ENCODE measurements at places on chromosomes 6 and 20. TPM values are rescaled to one million over a fixed set of nuclear protein-coding genes. Genes with fewer than 3 reads are reported as not detected.

Gene AHCY
- 122 TPM for total RNA-seq

- no peak for DNase-seq
Observed at GRCh38 chr20:36150847-36151539, 3.5 kb upstream of the EPB41L1 start.

DNA sequence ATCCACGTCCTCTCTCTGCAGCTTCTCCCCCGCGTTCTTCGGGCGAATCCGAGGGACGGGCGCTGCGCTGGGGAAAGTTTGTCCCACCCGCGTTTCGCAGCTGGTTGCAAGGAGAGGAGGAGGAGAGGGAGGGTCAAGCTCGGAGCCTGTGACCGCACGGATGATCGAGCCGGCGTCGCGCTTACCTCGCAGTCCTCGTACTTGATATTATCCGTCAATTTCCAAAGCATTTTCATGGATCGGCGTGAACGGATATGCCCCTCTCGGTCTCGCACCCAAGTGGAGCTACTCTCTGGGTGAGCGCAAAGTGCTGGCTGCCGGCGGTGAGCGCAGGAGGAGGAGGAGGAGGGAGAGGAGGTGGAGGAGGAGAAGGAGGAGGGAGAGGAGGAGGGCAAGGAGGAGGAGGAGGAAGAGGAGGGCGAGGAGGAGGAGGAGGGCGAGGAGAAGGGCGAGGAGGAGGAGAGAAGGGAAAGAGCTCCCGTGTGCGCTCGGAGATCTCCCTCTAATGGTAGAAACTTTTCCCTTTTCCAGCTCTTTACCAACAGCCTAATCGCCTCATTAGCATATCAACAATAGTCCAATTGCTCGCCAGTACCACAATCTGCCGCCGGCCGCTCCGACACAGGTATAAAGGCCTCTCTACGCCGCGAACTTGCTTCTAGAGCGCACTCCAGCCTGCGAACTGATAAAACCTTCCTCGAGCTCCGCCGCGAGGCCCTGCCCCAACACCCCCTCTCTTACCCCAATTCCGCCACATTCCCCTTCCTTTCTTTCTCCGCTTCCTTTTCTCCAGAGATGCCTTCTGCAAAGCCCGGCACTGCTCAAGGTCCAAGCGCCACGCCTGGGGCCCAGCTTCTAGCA, at the start of gene TFAP2A:
Gene TFAP2A, minus strand, starts transcription at position 319 of the 861 bp plus-strand sequence. Its CDS starts 83 bp downstream, at position 236.
- no peak for DNase-seq

DNA sequence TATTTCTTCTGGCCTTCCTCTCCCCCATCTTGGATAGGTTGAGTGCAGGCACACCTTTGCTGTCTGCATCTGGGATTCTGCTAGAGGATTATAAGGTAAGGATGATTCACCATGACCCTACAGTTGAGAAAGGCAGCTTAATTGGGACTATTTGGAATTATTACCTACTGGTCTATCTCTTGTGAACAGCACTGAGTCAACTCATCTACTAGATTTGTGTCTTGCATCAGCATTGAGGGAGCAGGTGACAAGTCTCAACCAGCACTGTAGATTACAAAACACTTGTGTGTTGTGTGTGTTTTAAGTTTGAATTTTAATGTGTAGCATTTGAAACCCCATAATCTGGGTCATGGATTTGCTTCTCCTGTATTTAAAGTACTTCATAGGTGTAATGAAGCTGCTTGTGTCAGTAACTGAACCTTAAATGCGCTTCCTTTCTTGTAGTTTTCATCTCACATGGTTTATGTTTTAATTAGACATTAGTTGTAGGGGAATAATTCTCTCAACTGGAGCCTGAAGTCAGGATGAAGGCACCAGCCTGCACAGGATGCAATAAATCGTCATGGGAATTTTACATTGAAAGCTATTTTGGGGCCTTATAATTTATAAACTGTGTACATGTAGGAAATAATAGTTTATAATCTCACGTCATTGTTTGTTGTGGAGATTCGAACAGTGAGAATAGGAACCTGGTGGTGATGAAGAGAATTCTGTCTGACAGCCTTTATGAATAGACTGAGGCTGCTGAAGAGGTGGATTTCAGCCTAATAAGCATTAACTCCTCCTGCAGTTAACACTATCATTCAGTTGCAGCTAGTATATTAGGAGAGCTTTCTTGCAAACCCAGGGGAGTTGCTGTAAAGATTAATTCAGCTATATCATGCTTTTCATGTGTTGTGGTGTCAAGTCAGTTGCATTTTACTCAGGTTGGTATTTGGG, 125.1 kb downstream of the JARID2 start:
- no peak for DNase-seq

Gene SPTLC3
- total RNA-seq: 0.68 TPM

DNA sequence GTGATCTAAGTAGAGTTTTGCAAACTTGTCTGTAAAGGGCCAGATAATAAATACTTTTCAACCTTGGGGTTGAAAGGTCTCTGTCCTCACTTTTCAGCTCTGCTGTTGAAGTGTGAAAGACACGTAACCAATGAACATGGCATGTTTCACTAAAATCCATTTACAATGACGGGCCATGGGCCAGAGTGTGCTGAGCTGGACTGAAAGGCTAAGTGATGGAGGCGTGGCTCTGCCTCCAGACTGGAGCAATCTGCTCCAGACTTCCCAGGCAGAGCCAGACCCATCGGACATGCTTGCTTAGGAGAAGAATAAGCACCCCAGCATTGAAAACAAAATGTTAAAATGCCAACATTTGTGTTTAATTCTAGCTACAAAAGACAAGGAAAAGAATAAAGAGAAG, 41.4 kb downstream of the SCAND1 start:
- no peak for DNase-seq

DNA sequence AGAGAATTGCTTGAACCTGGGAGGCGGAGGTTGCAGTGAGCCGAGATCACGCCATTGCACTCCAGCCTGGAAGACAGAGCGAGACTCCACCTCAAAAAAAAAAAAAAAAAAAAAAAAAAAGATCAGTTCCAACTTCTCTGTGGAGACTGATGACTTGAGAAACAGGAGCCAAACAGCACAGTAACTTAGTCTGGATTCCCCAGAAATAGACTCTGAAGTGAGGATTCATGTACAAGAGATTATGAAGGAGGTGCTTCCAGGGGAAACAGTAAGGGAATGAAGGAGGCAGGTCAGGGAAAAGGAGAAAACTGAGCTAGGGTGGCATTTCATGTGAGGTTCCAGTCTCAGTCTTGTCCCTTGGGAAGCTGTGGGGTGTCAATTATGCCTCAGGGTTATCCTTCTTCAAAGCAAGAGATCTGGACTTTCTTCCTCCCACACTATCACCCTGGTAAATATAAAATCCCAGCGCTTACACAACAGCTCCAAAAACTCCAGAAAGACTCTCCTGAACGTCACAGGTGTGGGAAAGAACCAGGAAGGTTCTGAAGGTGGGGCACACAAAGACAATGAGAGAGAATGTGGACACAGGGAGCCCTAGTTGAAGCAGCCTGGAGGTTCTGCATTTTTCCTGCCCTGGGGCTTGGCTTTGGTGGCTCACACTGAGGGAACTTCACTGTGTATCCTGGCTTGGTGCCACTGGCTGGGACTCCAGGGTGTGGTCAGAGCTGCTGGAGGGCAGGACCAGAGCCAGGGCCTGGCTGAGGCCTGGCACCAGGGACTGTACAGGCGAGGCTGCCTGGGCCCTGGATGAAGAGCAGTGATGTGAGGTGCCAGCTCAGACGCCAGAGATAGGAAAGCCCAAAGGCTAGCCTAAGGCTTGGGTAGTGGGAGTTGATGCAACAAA, 46.8 kb downstream of the PCNA start:
- no peak for DNase-seq

DNA sequence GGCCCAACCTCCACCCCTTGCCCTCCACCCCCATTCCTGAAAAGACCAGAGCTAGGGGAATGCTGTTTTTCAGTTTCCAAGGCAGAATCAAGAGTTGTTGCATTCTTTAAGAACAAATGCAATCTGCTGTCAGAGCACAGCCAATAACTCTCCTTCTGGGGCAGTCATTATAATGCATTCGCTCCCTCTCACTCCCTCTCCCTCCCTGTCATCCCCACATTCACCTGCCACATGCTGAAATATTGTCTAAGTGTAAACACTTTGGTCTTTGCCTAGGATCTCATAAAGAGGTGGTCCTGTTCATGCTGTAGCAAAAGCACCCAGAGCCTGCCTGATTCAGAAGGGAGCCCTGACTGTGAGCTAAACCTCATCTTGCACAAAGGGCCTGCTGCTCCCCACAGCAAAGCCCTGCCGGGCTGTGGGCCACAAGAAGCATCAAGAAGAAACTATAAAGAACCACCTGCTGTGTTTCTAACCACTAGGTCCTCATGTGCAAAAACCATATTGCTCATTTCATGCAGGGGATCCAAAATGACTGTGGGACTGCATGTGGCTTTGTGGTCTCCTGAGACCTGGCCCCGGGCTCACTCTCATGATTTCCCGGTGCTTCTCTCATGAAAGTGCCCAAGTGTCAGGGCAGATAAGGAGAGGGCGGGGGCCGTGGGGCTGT, 85.6 kb downstream of the GPR6 start:
- DNase-seq: no peak

Gene NOL4L
- 14.2 TPM for total RNA-seq

GRCh38 chr6:38584731-38585130, 55.0 kb downstream of the BTBD9 start:
- no peak for DNase-seq

Gene COX4I2
- not detected for total RNA-seq

Gene SPATA25
- 1.1 TPM for total RNA-seq

- DNase-seq: no peak
Observed at GRCh38 chr6:16544006-16544405, 217.3 kb downstream of the ATXN1 start.

Gene STMND1
- not detected for total RNA-seq

Gene ELOVL4
- 0.98 TPM for total RNA-seq

GRCh38 chr6:156150391-156150790, 626.8 kb upstream of the ARID1B start:
- no peak for DNase-seq

GRCh38 chr6:47239546-47239945, 70.2 kb downstream of the TNFRSF21 start:
- DNase-seq: no peak

Gene MUC21
- total RNA-seq: not detected

DNA sequence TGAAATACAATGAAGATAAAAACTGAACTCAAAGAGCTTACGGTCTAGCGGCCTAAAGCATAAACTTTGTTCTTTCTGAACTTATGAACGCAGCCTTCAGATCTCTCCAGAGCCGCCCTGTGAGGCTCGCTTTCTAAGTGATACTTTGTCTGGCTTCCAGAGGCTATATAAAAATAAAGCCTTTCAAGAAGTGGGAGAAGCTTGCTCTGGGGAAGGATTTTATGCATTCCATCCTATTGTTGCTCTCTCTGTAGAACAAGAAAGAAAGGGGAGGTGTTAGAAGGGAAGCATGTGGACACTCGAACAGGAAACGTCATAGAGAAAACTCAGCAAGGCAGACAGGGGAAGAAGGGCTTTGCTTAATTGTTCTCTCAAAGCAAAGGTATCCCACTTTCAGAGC, 77.0 kb downstream of the TBX18 start:
- no peak for DNase-seq

DNA sequence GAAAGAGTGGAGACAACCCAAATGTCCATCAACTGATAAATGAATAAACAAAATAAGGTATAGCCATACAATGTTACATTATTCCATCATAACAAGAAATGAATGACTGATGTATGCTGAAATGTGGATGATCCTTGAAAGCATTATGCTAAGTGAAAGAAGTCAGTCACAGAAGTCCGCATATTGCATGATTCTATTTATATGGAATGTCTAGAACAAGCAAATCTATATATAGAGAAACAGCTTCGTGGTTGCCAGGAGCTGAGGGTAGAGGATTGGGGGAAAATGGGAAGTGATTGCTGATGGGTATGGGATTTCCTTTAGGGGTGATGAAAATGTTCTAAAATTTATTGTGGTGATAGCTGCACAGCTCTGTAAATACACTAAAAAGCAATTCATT, 196.8 kb downstream of the ATXN1 start:
- no peak for DNase-seq

DNA sequence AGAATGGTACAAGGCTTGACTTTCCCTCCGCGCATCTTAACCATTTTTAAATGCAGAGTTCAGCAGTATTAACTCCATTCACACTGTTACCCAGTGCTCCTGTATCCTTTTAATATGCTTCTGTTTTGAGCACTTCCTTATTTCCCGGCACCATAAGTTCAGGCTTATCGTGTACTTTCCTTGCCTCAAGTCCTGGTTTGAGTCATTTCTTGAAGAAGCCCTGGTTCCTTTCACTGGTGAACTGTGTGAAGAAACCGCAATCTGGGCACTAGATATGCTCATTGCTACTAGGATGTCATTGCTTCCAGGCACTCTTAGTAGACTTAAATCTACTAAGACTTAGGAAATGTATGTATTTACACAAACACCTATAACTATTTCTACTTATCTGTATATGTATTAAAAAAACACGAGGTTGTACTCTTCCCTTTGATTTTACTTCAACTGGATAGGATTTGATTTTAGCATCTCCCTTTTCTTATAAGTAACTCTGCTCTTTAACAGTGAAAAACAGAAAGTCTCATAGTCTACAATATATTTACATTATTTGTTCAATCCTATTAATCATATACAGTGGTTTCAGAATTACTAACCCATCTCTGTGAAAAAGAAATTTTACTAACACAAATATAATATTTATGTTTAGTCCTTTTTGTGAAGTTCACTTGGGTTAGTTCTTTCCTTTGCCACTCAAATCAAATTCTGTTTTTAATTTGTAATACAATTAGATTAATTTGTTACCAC, 135.5 kb downstream of the CDKAL1 start:
- DNase-seq: no peak

DNA sequence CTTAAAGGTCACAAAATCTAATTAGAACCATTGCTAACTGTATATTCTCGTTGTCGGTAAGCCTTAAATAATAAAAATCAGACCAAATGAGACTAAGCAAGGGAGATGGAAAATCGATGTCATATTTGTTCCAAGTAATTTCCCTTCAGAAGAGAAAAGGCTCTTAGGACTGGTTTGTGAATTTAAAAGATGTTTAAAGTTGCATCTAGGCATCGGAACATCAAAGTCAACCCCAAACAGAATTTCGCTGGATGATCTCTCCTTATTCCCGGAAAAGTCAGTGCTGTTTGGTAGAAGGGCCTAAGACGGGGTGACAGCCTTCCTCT, 63.8 kb downstream of the NPEPL1 start:
- no peak for DNase-seq

Data from activated T-helper 2 cell treated with anti-CD3 and anti-CD28 coated beads, Interferon-gamma antibody, Interleukin-2, Interleukin-4, amounts not matched to agents 10 μg/mL and 5 μg/mL and 100 μg/mL, durations not matched to agents 14 hours and 24 hours and 36 hours (primary cell).